SK-N-SH treated with all-trans-retinoic acid at 6 μM for 48 hours (cell line): ENCODE measurements at places on chromosomes 3 and 15.
A peak's percentile ranks its signal among the peaks of the same experiment; 100 is the strongest.

- peak; percentile 45; the same call in 2 of the 3 replicates for ATAC-seq
Observed at GRCh38 chr3:183904833-183905780, 20.4 kb upstream of the PARL start.

DNA sequence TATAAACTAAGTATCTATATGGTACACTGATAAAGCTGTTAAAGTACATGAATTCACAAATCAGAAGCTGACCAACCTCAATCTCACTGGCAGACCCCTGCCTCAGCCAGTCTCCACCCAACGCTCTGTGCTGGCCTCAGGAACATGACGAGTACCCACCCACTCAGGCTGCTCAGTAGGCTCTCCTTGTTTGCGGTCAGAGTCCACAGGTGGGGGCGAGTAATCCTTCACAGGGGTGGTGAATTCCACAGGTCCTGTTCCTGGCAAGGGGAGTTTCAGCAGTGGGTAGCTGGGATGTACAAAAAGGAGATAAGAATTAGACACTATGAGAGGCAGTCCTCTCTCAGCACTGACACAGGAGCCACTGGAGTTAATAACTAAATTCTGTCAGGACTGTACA, 40.9 kb downstream of the SCAP start:
- ATAC-seq = no peak

DNA sequence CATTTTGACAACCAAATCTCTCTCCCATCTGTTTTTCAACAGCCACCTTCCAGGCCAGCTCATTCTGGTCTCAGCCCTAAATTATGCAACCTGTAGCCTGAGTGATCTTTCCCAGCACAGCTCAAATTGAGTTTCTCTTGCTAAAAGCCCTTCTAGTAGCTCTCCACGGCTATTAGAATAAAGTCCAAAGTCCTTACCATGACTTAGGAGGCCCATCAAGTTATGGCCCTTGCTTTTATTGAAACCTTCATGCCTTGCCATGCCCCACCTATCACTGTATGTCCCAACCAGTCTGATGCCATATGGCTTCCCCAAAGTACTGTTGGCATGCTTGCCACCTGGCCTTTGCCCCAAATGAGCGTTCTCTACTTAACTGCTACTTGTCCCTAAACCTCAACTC, 303.5 kb upstream of the GADL1 start:
- ATAC-seq = no peak

DNA sequence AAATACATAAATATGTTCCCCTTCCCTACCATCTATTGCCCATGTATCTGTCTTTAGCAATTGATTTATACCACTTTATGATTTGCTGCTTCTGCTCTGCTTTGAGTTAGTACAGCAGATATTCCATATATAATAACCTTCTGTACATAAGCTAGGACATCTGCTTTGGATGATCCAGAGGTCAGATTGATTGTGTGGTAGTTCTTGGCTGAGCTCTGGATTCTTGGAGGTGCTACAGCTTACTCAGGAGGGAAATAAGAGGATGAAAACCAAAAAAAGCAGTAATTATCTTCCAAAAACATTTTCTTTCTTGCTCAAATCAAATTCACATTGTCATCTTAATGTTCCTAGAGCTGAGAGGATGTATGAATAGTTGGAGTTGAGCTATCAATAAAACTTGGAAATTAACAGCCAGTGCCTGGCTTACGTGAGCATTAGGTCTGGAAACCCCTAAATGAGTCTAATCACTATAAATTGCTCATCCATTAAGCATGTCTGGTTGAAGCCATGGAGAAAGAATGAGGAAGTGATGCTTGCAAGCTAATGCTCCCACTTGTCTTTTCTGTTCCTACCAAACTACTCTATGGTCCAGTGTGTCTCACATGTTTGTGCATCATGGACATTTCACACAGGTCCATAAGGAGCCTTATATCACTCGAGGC, 36.3 kb upstream of the TMEM42 start:
- ATAC-seq = peak; percentile 78

GRCh38 chr3:34388830-34389229, 590.4 kb downstream of the PDCD6IP start:
- ATAC-seq = no peak

DNA sequence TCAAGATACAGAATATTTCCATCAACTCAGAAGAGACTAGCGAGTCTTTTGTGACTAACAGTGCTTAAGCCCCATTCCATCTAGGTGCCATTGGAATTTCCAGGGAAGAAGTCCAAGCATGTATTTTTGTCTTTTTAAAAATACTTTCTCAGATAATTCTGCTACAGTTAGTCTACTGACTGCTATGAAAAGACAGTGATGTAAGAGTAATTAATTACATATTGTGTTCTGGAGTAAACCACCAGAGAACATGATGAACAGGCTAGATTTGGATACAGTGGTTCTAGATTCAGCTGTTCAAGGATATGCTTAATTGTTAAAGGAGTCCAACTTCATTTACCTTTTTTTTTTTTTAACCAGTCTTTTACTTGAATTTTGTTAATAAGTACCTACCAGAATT, 34.8 kb upstream of the PAK6 start:
- ATAC-seq = no peak

DNA sequence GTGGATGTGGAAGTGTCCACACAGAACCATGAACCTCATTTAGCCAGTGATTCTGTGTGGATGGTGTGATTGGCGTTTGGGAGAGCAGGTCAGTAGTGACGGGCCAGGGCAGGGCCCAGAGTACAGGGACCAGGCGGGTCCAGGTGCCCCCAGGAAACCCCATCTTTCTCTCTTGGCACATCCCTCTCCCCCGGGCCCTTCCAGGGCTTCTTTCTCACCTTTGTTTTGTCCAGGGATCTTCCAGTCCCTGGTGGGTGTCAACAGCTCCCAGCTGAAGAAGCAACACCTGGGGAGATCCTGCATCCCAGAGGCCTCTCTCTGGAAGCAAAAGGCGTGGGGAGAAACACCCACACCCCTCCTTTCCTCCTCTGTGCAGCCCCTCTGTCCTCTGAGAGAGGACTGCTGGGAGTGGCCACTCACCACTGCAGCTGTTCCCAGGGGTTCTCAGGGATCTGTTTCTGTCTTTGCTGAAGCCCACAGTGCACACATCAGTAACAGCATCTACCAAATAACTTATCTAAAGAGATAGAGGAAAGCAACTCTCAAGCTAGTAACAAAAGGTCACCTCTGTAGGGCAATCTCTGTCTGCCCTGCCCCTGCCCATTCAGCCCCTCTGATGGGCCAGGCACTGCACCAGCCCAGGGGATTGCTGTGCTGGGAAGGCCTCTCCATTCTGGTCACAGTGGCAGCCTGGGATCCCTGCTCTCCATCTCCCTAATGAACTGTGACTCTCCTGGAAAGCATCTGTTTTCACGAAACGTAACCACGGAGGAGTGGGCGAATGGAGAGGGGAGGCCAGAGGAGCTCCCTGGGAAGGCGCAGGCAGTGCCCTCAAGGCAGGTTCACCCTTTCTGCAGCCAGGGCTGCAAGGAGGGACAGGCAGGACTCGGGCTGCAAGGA, 98.3 kb upstream of the ALDH1A3 start:
- ATAC-seq = peak; percentile 94

DNA sequence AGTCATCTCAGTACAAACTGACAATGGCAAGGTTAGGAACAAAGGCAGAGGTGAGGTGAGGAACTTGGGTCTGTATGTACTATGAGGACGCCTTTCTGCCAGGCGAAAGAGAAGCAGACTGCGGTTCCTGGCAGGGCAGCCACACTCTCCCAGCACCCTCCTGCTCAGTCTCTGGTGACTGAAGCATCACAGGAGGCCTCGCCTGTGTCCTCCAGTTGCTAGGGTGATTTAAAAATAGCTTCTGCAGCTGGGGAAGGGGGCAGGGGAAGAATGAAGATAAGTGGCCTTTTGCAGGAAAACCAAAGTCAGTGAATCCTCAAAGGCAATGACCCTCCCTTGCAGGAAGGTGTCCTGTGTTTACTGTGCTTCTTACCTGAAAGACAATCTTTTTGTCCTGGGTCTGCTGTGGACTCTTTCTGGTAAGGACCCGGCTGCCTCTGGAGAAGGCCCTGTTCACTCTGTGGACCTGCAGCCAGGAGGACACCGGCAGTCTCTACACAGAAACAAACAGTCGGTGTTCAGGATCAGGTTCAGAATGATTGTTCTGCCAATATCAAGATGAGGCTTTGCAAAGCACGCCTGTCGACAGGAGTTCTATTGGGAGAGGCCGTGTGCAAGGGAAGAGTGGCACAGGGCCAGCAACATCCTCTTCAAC, 65.7 kb upstream of the DGKG start:
- ATAC-seq = peak; percentile 33; the same call in 1 of the 3 replicates

GRCh38 chr3:57331078-57331610, 38.7 kb upstream of the ASB14 start:
- no peak for ATAC-seq

DNA sequence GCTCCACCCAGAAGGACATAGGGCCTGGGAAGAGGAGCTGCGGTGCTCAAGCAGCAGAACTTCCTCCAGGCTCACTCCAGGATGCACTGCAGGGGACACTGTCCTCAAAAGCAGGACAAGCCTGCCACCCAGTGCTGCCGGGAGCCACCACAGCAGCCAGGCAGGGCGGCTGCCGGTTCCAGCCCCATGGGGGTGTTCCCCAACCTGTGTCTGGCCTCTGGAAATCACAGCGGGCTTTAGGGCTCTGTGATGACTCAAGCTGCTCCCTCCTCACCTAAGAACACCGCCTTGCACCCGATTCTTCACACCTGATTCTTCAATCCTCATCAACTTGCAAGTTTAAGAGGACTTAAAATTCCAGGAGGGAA, 71.9 kb upstream of the SLC6A11 start:
- peak; percentile 46; the same call in 2 of the 3 replicates for ATAC-seq

DNA sequence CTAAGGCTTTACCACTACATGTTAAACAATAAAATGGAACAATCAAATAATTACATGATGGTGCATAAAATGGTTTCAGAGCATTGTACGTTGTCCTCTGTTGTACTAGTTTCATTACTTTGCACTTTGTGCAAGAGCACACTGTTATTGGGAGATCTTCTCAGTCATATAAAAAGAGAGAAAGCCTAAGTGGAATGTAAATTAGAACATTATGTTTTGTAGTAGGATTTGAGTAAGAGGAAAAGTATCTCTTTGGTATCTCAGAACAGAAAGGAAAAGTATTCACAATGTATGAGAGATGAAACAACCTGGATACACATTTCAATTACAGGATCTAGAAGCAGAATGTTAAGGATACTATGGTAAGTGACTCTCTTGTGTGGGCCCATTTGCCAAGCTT, 26.9 kb upstream of the PLSCR2 start:
- ATAC-seq = no peak

DNA sequence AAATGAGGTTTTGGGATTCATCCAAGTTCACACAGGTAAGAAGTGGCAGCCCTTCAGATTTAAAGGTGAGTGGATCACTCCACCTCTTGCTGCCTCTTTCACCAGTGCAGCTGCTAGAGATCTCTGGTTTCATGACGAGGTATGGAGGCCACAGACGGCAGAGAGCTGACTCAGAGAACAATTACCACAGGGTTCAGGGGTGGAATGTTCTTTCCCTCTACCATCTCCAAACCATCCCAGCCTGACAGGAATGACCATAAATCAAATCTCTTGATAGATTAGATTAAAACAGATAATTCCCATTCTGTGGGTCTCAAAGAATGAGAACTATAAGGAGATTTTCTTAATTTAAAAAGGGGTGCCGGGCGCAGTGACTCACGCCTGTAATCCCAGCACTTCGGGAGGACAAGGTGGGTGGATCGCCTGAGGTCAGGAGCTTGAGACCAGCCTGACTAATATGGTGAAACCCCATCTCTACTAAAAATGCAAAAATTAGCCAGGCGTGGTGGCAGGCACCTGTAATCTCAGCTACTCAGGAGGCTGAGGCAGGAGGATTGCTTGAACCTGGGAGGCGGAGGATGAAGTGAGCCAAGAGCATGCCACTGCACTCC, 174.2 kb upstream of the ATP11B start:
- peak; percentile 88 for ATAC-seq

GRCh38 chr3:138389841-138390581, 41.6 kb downstream of the MRAS start:
- peak; percentile 96 for ATAC-seq

- peak; percentile 46 for ATAC-seq
Observed at GRCh38 chr3:58049143-58049785, 41.0 kb downstream of the FLNB start.

- no peak for ATAC-seq
Observed at GRCh38 chr15:23912191-23912590, 225.1 kb upstream of the NDN start.

GRCh38 chr3:189013224-189013888, 158.4 kb upstream of the TPRG1 start:
- ATAC-seq = no peak

GRCh38 chr3:126051234-126051633, 32.7 kb downstream of the SLC41A3 start:
- no peak for ATAC-seq

- ATAC-seq = no peak
Observed at GRCh38 chr3:65716071-65716751, 322.5 kb downstream of the MAGI1 start.

DNA sequence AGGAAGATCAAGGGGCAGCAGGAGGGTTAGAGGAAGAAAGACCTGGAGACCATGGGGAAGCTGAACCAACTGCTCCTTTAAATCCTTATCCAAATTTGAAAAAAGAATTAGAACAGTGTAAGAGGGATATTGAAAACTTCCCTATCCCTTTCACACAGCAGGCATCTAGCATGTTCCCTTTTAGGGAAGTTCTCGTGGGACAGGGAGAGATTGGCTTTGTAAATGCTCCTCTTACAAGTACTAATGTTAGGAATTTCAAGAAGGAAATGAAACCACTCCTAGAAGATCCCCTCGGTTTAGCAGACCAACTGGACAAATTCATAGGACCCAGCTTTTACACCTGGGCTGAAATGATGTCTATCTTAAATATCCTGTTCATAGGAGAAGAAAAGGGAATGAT, 41.5 kb downstream of the PPCDC start:
- ATAC-seq = no peak

GRCh38 chr3:62995119-62995518, 119.9 kb upstream of the CADPS start:
- ATAC-seq = no peak

DNA sequence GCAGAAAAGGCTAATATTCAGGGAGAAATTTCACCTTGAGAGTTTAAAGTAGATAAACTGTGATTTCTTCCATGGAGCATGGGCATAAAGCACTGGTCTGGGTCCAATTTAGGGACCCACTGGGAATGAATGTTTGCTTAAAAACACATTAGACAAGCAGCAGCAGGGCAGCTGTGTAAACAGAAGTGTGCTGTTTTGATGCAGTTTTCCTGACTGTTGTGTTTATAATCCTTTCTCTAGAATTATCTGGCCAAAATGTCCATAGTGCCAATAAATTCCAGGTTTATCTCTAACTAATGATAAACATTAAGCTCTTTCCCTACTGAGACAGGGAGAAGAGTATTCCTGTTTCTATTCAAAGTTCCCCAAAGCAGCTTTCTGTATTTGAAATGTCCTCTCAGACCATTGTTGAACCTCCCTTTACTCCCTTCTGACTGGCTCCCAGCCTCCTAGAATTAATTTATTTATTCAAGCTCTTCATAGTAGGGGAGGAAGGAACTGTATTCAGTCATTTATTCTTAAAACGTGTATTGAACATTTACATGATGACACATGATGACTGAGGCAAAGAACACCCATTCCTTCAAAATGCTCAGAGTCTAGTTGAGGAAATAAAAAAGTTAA, 7.0 kb upstream of the TM4SF18 start:
- peak; percentile 55 for ATAC-seq

- ATAC-seq = no peak
Observed at GRCh38 chr3:25654576-25654975, 10.1 kb downstream of the TOP2B start.
